Activated CD8-positive, alpha-beta T cell treated with anti-CD3 and anti-CD28 coated beads, Interleukin-2, amount 10 ng/mL, durations not matched to agents 7 days and 5 days (primary cell): ENCODE measurements at places on chromosomes 7 and 10. TPM values are rescaled to one million over a fixed set of nuclear protein-coding genes. Genes with fewer than 3 reads are reported as not detected.

CLDN3 gene
- not detected for total RNA-seq

ACSM6 gene
- not detected for total RNA-seq

JAKMIP3 gene
- total RNA-seq, result 0.08 TPM

CNPY1 gene
- not detected for total RNA-seq

DRGX gene
- total RNA-seq, result not detected

MACROH2A2 gene
- 7.4 TPM for total RNA-seq

CYP2C8 gene
- total RNA-seq, result not detected

PRKG1 gene
- total RNA-seq, result not detected

HMX3 gene
- total RNA-seq, result not detected

AOC1 gene
- not detected for total RNA-seq

OR2A42 gene
- total RNA-seq, result not detected

IQUB gene
- not detected for total RNA-seq

ICA1 gene
- total RNA-seq, result 0.76 TPM

SPDYE8 gene
- total RNA-seq, result not detected

CDNF gene
- 0.89 TPM for total RNA-seq

CYP26C1 gene
- total RNA-seq, result 0.10 TPM

TSPAN13 gene
- 0.81 TPM for total RNA-seq

DIP2C gene
- total RNA-seq, result 0.34 TPM

STYXL1 gene
- total RNA-seq, result 28.2 TPM

GNAI1 gene
- total RNA-seq, result not detected

NPC1L1 gene
- total RNA-seq, result not detected

ASAH2 gene
- total RNA-seq, result 1.8 TPM

CALD1 gene
- 0.55 TPM for total RNA-seq
